ENCODE measurements at places on chromosomes 4 and X.

GRCh38 chr4:84574069-84574720 lies 8.7 kb upstream of the CDS1 start:
- DNase-seq = no peak

GRCh38 chr4:81960961-81961360 lies 412.8 kb downstream of the HNRNPD start:
- no peak for DNase-seq

- no peak for DNase-seq
These were observed 113.6 kb downstream of the FAM53A start for GRCh38 chr4:1570291-1571164.

DNA sequence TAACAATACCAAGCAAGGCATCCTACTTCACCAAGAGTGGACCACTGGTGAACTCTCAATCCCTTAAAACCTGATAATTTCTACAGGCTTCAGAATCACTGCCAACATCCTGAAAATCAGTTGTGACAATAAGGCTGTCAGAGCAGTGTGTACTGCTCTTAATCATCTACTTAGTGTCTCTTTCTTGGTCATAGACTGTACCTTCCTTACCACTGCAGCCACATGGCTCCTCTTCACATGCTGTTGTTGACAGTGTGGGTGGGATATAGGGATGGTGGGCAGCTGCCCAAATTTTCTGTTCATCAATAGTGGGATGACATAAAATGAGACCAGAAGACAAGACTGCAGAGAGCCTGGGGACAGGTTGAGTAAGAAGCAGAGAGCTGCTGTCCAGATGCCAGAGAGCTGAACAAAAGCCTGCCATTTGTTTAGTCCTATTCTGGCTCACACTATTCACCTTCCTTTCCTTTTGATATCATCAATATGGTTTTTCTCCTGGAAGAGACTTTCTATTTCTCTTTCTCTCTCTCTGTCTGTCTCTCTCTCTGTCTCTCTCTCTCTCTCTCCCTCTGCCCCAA lies 178.9 kb downstream of the MGST2 start:
- DNase-seq = no peak

DNA sequence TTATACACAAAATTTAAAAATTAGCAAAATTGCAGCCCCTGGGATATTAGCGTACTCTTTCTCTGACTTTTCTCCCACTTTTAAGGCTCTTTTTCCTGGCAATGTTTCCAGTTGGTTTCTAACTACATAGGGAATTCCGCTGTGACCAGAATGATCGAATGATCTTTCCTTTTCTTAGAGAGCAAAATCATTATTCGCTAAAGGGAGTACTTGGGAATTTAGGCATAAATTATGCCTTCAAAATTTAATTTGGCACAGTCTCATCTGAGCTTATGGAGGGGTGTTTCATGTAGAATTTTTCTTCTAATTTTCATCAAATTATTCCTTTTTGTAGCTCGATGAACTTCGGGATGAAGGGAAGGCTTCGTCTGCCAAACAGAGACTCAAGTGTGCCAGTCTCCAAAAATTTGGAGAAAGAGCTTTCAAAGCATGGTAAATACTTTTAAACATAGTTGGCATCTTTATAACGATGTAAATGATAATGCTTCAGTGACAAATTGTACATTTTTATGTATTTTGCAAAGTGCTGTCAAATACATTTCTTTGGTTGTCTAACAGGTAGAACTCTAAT lies 6.0 kb downstream of the ALB start:
- no peak for DNase-seq

- no peak for DNase-seq
These were observed 81.8 kb upstream of the TEX13A start for GRCh38 chrX:105302246-105302645.

DNA sequence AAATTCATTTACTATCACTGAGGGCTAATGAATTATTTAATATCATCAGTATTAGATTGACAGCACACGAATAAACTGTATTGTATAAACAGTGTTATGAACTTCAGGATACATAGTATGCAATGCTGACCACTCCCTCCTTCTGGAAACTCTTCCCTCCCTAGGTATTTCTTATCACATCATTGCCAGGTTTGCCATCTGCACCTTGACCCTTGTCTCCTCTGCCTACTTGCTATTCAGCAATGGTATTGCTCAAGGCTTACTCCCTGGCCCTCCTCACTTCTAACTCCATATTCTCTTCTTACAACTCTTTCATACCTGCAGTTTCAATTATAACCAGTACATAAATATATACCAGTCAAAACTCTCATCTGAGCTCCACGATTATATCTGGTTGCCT lies 38.9 kb downstream of the ATP8A1 start:
- DNase-seq = no peak

DNA sequence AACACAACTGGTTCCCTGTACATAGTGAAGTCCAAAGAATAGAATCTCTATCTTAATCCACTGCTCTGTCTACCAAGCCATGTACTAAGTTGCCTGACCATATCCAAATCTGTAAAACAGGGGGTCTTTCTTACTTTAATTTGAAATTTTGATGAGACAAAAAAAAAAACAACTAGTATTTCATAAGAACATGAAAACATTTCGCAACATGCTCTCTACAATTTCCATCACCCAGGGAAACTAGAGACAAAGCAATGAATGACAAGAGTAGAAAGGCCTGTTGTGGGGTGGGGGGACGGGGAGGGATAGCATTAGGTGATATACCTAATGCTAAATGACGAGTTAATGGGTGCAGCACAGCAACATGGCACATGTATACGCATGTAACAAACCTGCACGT lies 279.9 kb downstream of the PPP3CA start:
- DNase-seq = no peak

DNA sequence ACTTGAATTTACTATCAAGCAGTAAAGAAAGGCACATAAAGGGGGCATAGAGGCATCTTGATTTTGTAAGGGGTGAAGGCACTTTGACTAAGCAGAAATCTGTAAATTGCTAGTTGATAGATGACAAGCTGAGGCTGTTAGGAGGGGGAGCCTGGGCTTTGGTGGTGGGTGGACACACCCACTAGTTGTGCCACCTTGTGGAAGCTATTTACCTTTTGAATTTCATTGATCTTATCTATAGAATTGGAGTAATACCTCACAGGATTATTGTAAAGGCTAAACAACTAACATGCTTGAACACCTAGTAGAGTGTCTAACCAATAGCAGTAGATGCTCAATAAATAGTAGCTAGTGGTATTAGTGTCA lies 142.8 kb upstream of the KCNIP4 start:
- DNase-seq = no peak

DNA sequence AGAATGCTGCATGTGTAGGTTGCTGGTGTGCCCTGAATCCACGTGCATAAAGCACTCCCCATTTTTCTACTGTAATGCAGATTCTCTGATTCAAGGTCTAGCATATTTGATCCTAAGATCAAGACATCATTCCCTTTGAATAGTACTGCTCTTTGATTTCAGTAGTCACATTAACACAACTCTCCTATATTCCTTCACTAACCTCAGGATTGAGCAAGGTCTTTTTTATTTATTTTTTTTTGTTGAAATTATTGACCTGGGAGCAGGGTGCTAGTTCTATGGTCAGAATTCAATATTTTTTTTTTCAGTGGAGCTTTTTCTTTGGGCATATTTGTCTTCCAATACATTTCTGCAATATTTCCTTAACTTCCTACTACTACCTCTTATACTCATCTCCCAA lies 245.7 kb downstream of the RBMX2 start:
- no peak for DNase-seq

DNA sequence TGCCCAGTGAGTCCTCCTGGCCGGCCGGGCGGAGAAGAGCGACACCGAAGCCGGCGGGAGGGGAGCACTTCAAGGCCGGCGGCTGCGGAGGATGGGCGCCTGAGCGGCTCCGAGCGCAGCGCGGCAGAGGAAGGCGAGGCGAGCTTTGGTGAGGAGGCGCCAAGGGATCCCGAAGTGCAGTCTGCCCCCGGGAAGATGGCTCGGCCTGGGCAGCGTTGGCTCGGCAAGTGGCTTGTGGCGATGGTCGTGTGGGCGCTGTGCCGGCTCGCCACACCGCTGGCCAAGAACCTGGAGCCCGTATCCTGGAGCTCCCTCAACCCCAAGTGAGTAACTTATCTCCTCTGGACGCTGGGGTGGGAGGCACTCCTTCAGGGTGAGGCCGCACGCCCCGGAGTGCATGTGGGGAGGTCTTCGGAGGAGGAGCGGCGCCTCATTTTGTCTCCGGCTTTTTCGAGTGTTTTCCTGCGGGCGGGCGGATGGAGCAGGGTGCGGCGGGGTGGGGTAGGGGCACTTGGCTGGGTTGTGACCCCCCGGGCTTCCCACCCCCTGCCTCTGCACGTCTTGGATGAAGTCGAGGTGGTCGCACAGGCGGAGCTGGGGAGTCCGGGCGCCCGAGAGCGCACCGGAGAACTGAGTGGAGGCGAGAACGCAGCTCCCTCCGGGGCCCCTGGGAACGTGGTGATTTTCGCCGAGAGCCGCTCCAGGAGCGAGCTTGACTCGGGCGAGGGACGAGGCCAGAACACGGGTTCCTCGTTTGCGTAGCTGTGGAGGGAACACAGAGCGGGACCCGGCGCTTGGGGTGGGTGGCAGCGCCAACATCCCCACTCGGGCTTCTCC lies 979 bp downstream of the EFNB1 start:
- DNase-seq = no peak

DNA sequence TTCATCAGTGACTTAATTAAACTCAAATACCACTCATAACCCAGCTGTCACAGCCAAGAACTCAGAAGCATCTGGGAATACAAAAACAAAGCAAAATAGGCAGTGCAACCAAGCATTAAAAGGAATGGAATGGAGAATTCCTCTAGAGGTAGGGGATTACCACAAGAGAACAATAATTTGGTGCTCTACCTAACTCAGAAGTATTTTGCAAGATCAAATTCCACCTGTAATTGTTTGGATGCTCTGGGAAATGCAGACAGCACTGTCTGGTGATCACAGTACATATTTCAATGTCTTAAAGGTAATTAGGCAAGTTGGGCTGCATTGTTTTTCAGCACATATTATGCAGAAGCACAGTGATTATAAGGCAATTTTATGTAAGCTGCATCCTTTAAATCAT lies 547.5 kb downstream of the TRAM1L1 start:
- DNase-seq = no peak

GRCh38 chr4:162644346-162644745 lies 480.5 kb upstream of the FSTL5 start:
- DNase-seq = no peak

DNA sequence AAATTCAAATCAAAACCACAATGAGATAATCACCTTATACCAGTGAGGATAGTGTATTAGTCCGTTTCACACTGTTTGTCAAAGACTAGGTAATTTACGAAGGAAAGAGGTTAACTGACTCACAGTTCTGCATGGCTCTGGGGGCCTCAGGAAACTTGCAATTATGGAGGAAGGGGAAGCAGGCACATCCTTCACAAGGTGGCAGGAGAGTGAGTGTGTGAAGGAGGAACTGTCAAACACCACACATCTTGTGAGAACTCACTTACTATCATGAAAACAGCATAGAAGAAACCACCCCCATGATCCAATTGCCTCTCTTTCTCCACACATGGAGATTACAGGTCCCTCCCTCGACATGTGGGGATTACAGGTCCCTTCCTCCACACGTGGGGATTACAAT lies 54.7 kb upstream of the TRPC5 start:
- no peak for DNase-seq

DNA sequence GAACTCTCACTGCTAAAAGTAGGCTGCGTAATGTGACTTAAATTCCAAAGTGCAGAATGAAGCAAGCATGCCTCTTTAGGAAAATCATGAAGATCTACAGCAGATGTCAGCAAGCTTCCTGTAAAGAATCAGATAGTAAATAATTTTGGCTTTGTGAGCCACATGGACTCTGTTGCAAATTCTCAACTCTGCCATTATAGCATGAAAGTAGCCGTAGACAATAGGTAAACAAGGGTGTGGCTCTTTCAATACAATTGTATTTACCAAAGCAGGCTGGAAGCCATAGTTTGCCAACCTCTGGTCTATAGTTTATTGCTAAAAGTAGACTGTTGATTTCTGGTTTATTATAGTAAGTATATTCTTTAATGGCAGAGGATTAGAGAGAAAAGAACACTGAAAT lies 80.3 kb upstream of the FAM9B start:
- no peak for DNase-seq

DNA sequence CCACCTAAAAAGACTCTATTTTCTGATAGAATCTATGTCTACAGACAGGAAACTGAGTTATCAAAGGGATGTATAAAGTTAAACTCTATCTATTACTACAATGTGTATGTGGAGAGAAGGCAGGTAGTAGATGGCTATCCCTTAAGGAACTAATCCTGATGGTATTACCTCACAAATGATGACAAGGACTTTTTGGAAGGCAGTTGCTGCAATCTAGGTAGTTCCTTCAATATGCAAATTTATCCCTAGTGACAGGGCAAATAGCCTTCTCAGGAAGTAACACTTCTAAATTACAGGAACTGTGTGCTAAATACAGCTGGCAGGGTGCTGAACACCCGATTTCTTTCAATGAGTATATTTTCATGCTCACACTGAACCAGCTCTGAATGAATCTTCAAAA lies 177.4 kb downstream of the COL25A1 start:
- DNase-seq = no peak

DNA sequence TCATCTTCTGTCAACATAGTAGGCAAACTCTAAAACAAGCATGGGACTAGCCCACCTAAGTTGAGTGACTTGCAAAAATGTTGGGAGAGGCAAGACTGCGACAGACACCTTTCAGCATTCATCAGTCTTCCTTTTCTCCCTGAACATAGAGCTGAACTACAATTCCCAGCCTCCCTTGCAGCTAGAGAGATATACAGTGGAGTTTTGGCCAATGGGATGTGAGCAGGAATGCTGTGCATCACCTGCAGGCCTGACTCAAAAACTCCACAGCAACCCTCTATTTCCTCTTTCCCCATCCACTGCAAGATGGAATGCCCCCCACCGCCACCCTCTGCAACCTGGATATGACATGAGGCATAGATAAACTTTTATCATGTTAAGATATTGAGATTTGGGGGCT lies 66.5 kb downstream of the PDHA1 start:
- no peak for DNase-seq

DNA sequence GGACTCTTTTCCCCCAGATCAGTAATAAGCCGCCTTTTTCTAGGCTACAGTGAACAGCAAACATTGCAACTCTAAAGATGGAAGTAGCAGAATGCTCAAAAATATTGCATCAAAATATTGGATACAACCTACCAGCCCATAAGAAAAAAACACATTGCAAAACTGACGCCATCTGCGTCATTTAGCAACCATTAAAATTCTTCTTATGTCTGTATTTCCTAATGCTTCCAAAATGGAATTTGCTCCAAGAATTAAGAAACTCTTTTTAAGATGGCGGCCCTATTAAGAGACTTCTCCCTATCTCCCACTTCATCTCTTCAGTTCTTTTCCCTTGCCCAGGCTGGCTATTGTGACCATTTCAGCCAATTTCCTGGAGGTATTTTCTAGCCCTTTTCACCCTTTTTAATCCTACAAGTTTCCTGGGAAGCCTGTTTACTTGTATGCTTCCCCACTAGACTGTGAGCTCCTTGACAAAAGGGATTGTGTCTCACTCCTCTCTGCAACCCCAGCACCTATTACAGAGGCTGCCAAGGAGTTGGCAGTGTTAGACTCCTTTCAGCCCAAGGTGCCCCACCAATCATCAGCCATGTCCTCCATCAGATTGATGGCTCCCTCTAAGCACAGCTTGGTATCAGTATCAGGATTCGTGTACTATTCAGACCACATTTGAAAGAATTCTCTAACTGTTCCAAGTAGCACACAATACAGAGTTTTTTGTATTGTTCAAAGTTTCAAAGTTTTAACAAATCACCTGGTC lies 4.4 kb downstream of the GPC3 start:
- DNase-seq = no peak
